ENCODE measurements at places on chromosomes 16 and 17. TPM values are rescaled to one million over a fixed set of nuclear protein-coding genes. Genes with fewer than 3 reads are reported as not detected.

HOXB9 gene
- total RNA-seq = not detected

KRTAP2-1 gene
- not detected for total RNA-seq

LAT gene
- 2.0 TPM for total RNA-seq

NPIPA8 gene
- total RNA-seq = 0.46 TPM

Data from cardiac septum (tissue), 1 donor.